NCI-H187 treated with DMSO at 0.1 percent for 48 hours (cell line): ENCODE measurements at places on chromosomes 5 and 9.

DNA sequence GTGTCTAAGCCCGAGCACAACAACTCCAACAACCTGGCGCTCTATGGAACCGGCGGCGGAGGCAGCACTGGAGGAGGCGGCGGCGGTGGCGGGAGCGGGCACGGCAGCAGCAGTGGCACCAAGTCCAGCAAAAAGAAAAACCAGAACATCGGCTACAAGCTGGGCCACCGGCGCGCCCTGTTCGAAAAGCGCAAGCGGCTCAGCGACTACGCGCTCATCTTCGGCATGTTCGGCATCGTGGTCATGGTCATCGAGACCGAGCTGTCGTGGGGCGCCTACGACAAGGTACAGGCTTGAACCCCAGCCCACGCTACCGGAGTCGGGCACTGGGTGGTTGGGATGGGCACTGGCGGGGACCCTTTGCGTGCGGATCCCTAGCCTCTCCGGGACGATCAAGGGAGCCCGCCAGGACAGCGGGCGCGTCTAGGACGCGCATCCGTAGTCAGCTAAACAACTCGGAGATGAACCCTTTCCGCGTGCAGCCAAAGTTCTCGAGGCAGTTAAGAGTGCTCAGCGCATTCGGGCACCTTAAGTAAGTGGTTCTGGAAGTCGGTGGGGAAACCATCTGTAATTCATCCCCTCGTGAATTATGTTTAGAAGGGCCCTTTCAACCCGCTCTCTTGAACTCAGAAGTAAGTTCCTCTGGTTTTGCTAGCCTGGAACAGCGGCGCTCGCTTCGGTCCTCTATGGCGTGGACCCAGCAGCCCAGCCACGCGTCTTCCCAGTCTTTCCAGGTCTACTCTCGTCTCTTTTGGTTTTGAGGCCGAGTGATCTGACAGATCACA lies 1.3 kb downstream of the KCNN2 start:
- no peak for DNase-seq

- no peak for DNase-seq
Measured at GRCh38 chr9:133429641-133430161, 7.5 kb downstream of the ADAMTS13 start.

DNA sequence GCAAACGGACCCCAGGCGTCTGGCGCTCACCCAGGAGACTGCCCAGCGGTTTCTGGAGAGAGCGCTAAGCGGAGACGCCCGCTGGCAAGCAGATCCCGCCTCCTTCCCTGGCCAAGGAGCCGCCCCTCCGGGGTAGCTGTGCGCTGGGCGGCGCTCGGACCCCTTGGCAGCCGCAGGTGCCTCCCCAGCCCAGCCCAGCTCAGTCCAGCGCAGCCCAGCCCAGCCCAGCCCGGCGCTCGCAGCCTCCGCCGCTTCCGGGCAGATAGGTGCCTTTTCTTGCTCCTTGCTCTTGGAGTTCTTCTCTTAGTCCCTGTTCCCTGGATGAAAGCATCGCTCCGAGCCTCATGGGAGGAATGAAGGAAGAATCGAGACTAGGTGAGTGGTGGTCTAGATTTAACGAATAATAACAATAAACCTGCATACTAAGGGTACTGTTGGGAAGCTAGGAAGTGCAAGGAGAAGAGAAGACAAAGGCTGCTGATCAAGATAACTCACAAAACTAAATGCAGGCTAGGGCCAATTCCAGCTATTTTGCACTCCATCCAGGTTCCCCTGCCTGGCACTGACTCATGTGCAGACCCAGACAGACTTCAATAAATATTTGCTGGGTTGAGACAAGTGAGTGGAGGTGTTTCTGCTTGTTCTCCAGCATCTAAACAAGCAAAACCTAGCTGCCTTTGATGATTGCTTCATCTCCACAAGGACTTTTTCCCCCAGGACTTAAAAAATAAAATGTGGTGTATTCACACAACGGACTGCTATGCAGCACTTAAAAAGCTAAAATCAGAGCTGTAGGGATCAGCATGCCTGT lies at the start of gene STK32A:
Gene STK32A (plus strand): TSS at position 202 of the 811 bp plus-strand sequence. CDS start 4,609 bp downstream, outside the sequence.
- DNase-seq, result peak; percentile 11

- DNase-seq, result no peak
Measured at GRCh38 chr5:43680286-43680685, 77.3 kb downstream of the NNT start.

- DNase-seq, result no peak
Measured at GRCh38 chr9:32251539-32251938, 132.9 kb upstream of the ACO1 start.

DNA sequence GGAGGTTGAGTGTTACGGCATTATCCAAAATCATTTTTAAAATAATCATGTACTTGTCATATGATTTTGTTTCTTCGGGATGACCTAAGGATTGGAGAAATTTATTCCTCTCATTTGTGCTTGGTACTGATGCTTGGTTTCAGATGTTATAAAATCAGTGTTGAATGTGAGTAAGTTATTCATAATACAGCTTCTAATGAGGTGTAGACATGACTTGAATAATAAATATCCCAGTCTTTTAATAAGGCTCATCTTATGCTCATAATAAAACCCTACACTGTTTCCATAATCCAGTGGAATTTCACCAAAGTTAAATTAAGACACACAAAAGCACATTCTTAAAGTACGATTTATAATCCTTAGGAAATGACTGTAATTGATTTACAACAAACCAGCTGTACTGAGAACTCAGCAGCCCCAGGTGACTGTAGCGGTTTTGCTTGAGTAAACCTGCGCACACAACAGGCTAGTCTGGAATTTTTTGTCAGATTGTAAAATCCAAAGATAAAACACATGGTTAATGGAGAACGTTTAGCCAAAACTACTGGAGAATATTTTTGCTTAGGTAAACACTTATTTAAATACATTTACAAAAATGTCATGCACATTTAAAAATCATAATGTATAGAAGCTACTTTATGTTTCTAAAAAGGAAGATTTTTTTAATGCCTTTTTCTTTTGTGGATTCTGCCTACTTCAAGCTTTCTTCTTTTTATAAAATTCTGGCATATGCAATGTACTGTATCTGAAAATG lies 609.8 kb upstream of the GRAMD2B start:
- DNase-seq, result no peak

DNA sequence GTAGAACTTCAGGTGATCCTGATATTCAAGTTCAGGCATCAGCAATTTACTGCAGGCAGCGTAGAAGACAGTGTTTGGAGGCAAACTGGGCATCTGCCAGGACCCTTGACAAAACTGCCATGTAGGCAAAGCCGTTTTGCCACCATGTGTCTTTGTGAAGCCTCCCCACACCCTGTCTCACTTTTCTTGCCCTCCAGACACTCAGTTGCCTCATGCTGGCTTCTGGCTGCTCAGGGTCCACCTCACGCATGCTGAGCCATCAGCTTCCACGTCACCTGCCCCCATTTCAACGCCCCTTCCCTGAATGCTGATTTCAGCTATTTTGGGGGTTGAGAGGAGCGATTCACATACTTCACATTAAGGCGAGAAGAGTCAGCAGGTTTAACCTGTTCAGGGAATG lies 165.2 kb upstream of the KLF9 start:
- DNase-seq, result no peak

DNA sequence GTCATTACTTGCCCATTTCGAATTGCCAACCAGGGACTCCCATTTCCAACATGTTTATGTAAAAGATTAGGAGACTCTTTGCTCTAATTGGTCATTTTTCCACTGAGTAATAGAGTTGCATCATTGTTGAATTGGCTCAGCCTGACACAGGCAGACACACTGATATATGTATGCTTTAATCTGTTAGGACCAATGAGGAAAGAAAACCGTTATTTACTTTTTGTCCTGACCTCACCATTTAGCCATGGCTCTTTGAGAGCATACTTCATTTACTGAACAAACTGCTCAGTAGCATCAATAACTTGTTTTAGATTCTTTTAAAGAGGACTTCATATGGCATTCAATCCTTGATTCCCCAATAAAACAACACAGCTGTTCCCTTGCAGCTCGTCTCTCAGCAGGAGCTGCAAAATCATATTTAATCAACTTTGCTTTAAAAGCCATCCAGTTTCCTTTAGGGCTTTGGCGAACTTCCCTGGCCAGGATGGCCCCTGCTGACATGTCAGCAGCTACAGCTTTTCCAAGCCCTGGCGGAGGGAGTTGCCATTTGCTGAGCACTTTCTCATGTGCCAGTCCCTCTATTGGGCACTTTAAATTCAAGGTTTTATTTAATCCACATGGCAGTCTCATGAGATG lies 251.5 kb upstream of the TNC start:
- DNase-seq, result no peak

GRCh38 chr5:96896276-96896675 lies 20.0 kb downstream of the ERAP2 start:
- no peak for DNase-seq

- DNase-seq, result no peak
Measured at GRCh38 chr5:151708126-151708525, 21.4 kb upstream of the SPARC start.

DNA sequence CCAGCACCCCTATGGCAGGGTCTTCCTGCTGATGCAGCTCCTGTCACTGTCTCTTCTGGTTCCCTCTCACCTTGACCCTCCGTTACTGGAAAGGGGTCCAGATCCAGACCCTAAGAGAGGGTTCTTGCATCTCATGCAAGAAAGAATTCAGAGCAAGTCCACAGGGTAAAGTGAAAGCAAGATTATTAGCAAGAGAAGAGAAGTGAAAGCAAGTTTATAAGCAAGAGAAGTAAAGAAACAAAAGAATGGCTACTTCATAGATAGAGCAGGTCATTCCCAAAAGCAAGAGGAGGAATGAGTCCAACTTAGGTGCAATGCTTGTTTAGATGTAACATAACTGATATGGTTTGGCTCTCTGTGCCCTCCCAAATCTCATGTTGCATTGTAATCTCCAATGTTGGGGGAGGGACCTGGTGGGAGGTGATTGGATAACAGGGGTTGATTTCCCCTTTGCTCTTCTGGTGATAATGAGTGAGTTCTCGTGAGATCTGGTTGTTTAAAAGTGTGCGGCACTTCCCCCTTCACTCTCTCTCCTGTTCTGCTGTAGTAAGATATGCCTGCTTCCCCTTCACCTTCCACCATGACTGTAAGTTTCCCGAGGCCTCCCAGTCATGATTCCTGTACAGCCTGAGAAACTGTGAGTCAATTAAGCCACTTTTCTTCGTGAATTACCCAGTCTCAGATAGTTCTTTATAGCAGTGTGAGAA lies 183.3 kb downstream of the MED10 start:
- DNase-seq, result no peak

- DNase-seq, result no peak
Measured at GRCh38 chr5:111165058-111165457, 59.1 kb upstream of the CAMK4 start.

- DNase-seq, result no peak
Measured at GRCh38 chr9:72023596-72023995, 36.8 kb downstream of the C9orf57 start.

GRCh38 chr9:7055171-7055903 lies 297.6 kb downstream of the KDM4C start:
- no peak for DNase-seq

DNA sequence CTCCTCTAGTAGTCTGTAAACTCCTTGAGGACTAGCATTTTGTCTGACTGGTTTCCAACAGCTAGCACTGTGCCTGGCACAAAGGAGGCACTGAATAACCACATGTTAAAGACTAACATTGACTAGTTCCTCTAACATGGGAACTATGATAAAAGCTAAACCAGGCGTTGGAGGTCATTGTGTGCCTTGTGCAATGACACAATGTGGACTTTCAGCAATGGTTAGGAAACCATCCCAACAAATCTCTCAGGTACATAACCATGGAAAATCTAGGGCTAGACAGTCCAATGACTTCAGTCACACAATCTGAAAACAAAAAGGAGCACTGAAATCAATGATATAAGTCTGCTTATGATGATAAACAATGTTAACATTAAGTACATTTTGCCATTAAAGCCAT lies 200.6 kb downstream of the DCP2 start:
- no peak for DNase-seq

DNA sequence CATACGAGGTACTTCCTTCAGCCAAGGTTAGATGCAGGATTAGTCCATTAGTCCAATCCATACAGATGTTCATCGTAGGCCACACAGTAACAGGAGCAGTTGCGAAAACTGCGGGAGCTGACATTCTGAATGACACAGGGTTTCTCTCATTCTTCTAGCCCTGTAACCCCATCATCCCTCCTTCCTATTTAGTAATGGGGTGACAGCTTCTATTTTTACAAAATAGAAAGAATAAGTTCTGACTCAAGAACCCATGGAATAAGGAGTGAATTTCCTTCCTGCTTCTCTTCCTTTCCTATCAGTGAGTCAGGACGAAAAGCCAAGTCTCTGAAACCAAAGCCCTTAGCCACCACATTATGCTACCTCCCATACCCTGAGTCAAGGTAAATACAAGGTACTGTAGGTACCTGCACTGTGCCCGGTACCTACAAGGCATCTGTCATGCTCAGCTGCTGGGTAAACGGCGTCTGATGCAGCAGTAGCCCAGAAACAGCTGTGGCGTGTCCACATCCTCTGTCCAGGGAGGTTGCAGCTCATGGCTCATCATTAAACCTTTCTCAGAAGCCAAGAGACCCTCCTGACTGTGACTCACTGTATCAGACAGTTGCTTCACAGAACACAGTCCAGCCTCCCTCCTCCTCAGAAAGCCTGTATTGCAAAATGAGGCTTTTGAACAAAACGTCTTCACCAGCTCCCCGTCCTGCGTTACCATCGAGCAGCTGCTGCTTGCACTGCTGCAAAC lies 84.2 kb downstream of the ESM1 start:
- no peak for DNase-seq

DNA sequence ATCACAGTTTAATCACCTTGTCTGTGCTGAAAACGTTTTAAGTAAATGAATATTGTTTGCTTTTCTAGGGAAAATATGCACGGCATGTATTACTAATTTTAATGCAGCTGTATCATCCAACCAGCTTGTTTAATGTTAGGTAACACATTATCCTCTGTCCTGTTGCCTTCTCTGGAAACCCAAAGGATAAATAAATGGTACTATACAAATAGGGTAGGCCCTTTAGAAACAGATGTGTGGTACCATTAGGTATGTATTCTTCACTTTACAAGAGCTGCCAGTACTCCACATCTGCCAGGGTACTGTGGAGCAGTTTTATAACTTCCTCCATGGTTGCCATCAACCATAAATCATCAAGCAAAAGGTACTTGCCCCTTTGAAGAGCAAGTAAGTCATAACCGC lies 42.9 kb downstream of the FAF2 start:
- DNase-seq, result no peak

GRCh38 chr5:39670391-39670790 lies 245.6 kb upstream of the DAB2 start:
- no peak for DNase-seq

GRCh38 chr9:101446732-101447131 lies 11.2 kb upstream of the ALDOB start:
- DNase-seq, result no peak

DNA sequence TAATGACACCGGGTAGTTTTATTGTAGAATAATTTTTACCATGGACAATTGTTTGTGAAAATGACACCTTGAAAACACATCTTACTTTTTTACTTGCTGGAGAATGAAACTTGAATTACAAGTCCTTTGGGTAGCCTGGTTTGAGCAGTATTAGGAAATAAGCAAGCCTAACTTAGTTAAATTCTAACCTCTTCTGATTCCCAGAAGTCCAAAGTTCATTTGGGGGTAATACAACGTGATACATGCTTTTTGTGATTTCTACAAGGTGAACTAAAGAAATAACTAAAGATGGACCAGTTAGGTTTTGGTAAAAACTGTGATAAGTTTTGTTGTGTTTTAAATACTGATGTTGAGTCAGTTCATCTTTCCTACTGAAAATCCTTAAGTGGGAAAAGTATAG lies 135.4 kb upstream of the DMRT1 start:
- DNase-seq, result no peak

GRCh38 chr9:115162946-115163345 lies 45.0 kb upstream of the TNC start:
- no peak for DNase-seq
